ENCODE measurements at places on chromosomes 2 and 18.
A peak's percentile ranks its signal among the peaks of the same experiment; 100 is the strongest.

GRCh38 chr2:168566974-168567665 is 111.0 kb downstream of the CERS6 start:
- DNase-seq, result no peak

DNA sequence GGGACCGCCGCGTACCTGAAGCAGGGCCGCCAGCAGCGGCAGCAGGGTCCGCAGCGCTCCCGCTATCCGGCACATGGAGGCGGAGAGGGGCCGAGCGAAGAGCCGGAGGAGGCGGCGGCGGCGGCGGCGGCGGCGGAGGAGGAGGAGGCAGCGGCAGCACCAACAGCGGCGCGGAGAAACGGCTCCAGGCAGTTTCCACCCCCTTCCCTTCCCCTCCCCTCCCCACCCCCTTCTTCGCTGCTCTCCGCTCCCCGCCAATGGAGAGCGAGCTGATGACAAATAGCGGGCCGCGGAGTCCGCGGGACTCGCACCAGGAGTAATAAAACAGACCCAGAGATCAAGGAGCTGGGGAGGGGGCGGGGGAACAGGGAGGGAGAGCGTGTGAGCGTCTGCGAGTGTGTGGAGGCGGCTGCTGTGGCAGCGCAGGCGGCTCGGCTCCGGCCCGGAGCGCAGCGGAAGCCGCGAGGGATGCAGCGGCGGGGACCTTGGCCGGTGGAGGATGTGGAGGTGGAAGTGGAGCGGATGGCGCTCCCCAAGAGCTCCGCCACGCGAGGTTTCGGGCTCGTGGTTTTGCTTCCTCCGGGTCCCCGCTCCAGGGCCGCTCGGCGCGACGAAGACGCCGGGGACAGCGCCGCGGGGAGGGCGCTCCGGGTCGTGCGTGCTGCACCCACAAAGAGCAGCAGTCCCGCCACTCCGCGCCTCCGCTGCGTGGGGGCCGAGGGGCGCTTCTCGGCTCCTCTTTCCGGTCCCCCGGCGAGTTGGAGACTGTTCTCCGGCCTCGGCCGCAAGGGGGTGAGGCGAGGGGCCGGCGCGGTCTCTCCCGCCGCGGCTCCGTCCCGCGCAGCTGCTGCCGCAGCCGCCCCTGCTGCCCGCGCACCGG is at the start of gene CDH2:
Gene CDH2, minus strand, starts transcription at position 183 of the 880 bp plus-strand sequence. Its CDS starts 108 bp downstream, at position 75.
- no peak for DNase-seq

GRCh38 chr2:197131558-197131855 is 179.1 kb downstream of the ANKRD44 start:
- DNase-seq, result no peak

DNA sequence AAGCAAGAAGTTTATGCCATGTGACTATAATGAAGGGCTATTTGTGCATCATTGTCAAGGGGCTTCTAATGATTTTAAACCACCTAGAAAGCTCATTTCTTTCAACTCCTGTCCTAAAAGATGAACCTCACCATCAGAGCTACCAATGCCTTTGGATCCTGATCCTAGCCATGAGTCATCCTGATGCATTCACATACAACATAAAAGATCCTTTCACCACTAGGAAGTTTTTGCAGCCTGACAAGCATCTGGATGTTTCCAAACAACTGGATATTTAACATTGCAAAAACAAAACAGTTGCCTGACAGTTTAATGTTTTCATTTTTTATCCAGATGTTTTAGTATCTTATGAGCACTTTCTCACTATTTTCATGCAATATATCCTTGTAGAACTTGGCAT is 425.3 kb downstream of the MBD2 start:
- no peak for DNase-seq

DNA sequence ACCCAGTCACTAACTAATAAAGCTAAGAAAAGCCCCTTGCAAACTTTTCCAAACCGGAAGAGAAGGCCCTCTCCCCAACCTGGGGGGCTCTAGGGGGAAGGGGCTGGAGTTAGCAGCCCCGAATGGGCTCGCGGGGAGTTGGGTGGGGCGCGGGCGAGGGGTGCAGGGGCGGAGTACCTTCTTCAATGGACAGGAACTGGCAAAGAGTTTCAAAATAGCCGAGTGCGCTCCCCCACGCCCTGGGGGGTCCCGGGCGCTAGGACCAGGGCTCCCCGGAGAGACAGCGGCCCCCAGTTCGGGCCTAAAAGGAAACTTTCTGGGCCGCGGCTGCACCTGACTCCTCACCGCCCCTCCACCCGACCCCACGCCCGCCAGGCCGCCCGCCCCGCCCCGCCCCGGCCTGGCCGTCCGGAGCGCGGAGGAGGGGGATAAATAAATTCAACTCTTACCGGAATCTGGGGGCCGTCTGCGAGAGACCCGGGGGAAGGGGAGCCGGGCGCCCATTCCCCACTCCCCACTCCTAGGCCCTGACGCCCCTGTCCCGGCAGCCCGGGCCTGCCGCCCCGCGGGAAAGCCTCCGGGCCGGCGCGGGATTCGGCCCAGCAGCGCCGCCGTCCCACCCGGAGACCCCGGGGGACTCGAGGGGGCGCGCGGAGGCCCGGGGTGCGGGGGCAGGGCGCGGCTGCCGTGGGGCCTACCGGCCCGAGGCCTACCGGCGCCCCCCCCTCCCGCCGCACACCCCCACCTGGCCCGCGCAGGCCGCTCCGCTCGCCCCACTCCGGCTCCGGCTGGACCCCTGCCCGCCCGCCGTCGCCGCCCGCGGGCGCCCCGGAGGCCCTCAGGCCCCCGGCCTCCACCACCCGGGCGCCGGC is 868 bp downstream of the INO80D start:
- peak; percentile 14 for DNase-seq
